Colonic mucosa (tissue), 4 donors: ENCODE measurements at places on chromosomes 5 and 9.

DNA sequence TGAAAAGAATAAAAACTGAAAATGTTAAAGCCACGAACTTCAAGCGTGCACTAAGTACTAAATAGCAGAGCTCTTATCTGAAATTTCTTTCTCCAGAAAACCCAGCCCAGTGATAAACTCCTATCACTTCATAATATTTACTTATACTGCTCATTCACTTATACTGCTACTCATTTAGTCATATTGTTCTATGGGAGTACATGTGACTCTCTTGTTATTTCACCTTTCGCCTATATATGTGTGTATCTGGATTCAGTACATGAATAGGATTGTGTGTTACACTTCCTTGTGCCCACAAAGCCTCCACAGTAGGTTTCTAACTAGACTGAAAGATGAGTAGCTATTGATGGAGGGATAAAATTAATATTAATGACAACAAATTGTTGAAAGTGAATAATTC, 526.8 kb upstream of the GRAMD2B start:
- DNase-seq: no peak

DNA sequence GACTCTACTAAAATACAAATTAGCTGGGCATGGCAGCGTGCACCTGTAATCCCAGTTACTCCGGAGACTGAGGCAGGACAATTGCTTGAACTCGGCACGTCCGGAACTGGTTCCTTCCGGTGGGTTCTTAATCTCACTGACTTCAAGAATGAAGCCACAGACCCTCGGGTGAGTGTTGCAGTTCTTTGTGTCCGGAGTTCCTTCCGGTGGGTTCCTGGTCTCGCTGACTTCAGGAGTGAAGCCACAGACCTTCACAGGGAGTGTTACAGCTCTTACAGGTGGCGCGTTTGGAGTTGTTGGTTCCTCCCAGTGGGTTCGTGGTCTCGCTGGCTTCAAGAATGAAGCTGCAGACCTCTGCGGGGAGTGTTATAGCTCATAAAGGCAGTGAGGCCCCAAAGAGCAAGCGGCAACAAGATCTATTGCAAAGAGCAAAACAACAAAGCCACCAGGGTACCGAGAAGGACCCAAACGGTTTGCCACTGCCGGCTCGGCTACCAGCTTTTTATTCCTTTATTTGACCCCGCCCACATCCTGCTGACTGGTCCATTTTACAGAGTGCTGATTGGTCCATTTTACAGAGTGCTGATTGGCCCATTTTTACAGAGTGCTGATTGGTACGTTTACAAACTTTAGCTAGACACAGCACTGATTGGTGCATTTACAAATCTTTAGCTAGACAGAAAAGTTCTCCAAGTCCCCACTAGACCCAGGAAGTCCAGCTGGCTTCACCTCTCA, 28.6 kb upstream of the SLC6A19 start:
- no peak for DNase-seq

DNA sequence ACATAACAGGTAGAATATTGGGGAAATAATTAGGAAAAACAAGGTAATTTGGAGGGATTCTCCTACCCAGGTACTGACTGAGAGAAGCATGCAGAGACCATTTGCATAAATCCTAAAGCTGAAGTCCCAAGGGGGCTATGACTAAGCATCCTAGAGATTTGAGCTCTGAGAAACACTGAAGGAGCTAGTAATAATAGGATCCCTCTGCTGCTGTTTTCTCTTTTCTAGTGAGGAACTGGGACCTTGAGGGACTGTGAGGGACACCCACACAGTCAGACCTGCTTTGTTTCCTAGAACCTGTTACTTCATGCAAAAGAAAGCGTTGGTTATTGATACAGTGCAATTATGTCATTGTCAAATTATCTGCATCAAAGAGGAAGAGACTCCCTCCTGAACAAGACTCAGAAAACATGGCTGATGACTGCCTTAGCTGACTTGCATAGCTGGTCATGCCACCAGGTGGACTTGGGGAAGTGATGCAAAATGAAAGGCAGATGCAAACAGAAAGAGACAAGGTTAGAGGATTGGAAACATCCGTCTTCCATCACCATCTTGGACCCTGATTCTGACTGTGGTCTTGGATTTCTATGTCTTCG, 335.4 kb downstream of the NTRK2 start:
- DNase-seq: no peak

GRCh38 chr5:69138766-69139165, 28.2 kb upstream of the CCNB1 start:
- no peak for DNase-seq

GRCh38 chr5:103428923-103429322, 133.7 kb downstream of the NUDT12 start:
- no peak for DNase-seq

- no peak for DNase-seq
Observed at GRCh38 chr9:19087106-19088000, 15.4 kb downstream of the HAUS6 start.

DNA sequence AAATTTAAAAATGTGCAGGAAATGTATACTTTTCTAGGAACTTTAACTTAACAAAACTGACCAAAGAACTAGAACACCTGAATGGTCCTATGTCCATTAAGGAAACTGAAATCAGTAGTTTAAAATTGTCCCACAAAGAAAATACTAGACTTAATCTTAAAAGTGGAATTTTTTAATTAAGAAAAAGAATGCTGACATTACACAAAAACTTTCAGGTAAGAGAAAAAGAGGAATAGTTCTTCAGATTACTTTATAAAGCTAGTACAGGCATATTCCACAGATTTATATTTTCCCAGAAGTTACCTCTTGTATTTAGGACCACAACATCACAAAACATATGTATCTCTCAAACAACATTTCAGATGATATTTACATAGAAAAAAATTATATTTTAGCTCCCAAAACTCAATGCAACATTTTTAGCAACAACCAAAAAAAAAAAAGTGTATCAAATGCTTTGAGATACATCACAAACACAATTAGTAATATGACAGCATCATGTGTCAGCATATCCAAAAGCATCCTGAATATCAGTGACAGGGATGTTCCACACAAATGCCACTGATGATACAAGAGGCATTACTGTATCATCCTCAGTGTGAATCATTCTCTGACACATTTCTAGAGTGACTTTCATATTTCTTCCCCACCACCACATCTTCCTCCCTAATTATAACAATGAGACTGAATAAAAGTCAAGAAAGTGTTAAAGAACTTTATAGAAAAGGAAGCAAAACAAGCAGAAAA, 264.0 kb downstream of the EPB41L4A start:
- no peak for DNase-seq

DNA sequence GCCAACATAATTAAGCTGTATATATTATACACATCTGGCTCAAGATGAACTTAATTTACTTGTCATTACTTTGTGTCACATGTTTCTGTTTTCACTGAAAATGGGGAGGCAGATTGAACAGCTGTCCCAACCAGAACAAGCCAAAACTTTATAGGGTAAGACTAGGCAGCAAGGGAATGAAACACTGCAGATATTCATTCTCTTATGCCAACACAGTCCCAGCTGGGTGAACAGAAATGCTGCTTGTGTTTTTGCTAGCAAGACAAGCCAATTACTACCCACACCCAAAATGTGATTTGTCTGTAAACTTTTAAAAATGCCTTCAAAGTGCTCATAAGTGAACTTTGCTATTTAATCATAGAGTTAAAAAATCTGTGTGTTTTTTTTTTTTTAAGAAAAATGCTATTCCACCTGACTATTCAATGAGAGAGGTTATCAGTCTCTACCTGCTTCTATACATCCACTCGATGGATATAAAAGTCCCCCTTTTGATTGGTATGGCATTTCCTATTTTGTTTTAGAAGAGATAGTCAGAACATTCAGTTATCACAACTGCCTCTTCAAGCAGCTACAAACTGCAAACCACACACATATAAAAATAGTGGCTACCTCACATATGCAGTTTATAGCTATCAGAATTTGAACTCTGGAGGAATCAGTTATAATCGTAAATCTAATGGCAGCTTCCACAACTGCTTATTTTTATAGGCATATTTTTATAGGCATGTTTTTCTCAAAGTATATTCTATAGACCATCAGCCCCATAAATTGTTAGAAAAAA, 91.9 kb upstream of the PPP1R2B start:
- no peak for DNase-seq

GRCh38 chr9:6907772-6908381, 150.1 kb downstream of the KDM4C start:
- no peak for DNase-seq

DNA sequence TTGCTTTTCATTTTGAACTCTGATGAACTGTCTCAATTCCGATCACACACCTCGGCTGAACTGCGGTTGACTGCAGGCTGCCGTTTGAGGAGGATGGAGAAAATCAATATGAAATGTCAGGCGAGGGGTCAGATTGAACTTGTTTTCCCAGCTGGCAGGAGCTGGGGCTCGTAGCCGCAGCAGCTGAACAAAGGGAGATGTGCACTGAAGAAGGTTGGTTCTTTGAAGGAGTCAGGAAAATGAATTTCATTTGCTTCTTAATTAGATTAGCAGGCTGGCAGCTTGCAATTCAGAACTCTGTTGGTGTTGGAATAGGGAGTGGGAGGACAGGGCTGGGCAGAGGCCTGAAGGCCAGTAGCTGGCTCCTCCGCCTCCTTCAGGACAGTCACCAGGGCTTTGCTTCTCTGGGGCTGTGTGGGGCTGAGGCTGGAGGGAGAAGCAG, 117.4 kb upstream of the GPR151 start:
- DNase-seq: no peak

GRCh38 chr9:26685818-26686217, 206.8 kb downstream of the CAAP1 start:
- no peak for DNase-seq

DNA sequence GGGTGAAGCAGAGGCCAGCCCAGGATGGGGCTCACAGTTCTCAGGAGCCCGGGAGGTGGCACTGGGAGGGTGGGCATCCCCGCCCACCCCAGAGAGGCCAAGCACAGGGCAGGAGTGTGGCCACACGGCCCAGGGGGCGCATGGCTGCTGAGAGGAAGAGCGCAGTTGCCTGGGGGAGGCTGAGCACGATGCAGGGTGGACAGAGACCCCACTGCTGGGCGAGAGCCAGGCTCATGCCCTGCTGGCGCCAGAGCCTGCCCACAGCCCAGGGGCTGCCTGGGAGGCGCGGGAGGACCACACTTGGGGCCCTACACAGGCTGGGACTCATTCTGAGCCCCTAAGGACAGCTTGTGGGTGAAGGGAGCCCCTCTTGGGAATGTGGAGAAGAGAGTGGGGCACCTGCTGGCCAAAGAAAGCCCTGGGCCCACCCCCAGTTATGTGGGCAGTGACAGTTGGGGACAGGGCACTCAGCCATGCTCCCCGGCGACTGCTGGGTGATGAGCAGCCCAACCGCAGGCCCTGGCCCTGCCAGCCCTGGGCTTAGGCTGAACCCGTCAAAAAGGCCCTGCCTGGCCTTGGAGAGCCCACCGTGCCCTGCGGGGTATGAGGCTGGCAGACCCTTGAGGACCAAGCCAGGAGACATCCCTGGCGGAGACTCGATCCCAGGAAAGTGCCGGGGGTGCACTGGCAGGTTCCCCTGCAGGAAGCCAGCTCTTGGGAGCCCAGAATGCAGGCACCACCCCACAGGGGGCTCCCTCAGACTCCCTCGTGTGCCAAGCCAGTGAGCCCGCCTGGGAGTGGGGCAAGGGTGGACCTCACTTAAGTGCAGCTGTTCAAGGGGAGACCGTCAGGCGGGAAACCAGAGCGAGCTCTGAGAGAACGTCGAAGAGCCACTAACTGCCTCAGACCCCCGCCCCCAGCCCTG, 21.6 kb upstream of the CAMSAP1 start:
- DNase-seq: no peak

DNA sequence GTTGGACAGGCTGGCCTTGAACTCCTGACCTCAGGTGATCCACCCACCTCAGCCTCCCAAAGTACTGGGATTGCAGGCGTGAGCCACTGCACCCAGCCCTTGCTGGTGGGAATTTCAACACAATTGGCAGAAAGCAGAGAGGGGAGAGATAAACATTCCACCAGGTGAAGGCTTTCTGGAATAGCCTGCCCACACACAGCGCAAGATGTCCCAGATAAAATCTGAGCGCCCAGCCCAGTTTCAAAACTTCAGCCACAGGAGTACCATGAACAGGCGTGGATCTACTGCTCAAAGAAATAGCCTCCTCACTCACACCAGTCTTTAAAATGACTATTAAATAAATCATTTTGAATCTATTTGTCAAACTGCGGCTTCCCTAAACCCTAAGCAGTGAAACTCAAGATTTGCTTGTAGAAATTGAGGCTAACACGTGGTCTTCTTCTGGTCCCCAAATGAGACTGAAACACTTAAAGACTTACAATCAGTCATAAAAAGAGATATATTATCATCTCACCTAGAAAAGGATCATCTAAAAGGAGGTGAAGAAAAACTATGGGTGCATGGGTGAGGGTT, 34.7 kb downstream of the CAPSL start:
- no peak for DNase-seq

- no peak for DNase-seq
Observed at GRCh38 chr5:122306461-122306860, 5.6 kb upstream of the SNCAIP start.

- DNase-seq: no peak
Observed at GRCh38 chr5:61569353-61569752, 237.3 kb downstream of the ZSWIM6 start.
